ENCODE measurements at places on chromosomes 1 and 21.
A peak's percentile ranks its signal among the peaks of the same experiment; 100 is the strongest.

DNA sequence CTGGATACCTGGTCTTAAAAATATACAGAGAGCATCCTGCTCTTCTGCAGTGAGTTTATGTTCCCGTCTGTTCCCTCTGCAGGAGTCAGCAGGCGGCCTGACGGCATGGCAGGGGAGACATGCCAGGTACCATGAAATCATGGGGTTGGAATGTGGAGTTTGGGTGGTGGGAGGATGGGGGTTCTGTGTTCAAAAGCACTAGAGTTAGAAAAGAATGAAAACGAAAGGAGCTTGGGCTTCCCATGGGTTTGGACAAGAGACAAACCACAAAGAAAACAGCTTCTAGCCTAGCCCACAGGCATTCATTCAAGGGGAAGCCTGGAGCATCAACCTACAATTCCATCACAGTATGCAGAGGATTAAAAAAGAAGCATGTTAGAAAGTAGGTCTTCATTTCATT is 59.9 kb downstream of the WARS2 start:
- DNase-seq = peak; percentile 89

- peak; percentile 49 for DNase-seq
Observed at GRCh38 chr21:44353191-44353970, at the start of gene TRPM2. TRPM2 (plus strand) TSS chr21:44353621; CDS start chr21:44353701, 80 bp downstream.

- DNase-seq = no peak
Observed at GRCh38 chr1:232900818-232901217, 49.6 kb upstream of the NTPCR start.

DNA sequence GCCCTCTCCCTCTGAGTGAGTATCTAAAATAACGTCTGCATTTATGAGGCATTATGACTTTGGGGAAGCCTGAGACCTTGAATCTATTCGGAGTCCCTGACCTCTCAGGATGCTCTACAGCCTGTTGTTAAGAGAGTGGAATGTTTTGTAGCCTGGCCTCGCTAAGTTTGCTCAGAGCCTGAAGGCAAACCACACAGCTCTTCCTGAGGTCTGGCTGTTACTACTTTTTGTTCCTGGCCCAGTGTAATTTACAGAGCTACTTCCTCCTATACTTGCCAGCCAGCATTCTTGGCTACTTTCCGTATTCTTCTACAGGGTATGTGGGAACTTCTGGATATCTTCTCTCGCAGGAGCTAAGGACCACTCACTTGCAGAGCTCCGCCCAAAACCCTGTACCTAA is 3.6 kb upstream of the ZMYM4 start:
- DNase-seq = peak; percentile 63

DNA sequence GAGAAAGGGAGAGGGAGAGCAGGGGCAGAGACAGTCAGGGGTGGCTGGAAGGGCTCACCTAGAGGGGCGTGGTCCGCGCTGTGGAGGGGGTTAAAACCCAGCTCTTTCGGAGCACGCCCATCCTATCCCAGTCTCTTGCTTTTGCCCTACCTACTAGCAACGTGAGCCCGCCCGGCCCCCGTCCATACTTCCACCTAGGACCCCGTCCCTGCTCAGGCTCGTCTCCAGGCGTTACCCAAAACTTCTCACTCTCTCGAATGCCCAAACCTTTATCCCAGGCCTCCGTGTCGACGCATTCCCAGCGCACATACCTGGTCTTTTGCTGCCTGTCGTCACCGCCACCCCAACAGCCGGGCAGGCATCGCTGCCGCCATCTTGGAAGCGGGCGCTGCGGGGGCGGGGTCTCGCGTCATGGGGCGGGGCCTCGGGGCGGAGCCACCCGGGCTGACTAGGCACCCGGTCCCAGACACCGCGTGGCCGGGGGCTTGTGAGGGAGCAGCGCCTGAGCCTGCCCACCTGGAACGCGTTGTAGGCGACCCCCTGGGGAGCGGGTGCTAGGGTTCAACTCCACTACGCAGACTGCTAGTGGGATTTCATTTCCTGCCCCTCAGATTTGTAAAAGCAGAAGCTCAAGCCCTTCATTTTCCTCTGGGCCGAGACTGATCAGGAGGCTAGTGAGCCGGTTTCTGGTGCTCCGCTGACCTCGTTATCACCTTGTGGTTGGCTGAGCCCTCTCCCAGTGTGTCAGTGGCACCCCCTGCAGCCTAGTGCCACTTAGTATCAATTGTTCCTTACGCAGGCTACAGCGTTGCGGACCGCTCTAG is at the start of gene B4GALT3:
Gene B4GALT3 (minus strand): TSS at position 396 of the 824 bp plus-strand sequence. CDS start 1,447 bp downstream, outside the sequence.
- DNase-seq = peak; percentile 78

DNA sequence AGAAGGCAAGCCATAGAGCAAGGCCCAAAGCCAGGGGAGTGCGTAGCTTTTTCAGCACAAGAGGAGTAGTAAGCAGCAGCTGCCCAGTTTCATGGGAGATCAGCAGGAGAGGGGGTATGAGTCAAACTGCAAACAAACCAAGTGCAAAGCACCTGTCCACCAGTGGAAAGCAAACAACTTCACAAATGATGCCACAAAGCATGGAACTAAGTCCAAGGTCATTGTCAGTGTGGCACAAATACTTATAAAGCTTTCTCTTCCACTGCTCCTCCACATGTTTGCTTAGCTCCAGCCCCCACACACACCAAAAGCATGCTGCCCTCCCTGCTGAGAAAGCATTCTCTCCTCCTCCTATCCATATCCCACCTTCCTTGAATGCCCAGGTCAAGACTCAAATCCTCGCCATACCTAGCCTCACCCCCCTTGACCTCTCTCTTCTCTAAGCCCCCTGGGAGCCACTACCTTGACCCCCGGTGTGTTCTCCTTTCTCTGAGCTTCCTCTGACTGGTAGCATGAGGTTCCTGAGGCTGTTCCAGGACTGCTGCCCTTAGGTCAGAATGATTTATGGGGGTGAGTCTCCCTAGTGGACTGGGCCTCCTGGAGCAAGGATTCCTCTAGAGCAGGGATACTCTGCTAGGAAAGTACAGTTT is 70.4 kb downstream of the DMAP1 start:
- DNase-seq = peak; percentile 14

DNA sequence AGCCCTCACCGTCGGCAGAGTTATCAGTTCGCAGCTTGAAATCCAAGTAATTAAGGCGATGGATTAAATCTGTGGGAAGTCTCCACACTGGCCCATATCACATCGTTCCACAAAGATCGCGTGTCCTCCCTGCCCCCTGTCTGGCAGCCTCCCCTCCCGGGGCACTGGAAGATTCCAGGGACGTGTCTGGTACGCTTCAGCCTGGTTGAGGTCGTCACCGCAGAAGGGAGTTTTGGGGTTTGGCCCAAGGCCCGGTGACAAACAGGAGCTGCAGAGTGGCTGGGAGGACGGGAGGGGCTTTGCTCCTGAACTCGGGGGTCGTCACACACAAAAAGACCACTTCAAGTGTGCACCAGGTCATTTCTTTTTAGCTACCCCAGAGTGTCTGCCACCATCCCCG is 51.1 kb downstream of the PRDM16 start:
- no peak for DNase-seq

GRCh38 chr1:68528243-68528642 is 31.4 kb upstream of the DEPDC1 start:
- DNase-seq = no peak

GRCh38 chr1:29125237-29125641 is 1.5 kb upstream of the TMEM200B start:
- DNase-seq = no peak

- DNase-seq = no peak
Observed at GRCh38 chr1:218591966-218592365, 246.8 kb downstream of the TGFB2 start.

- peak; percentile 16 for DNase-seq
Observed at GRCh38 chr1:200535605-200536004, 84.9 kb downstream of the KIF14 start.

- peak; percentile 90 for DNase-seq
Observed at GRCh38 chr1:108831225-108831624, 25.7 kb downstream of the AKNAD1 start.

GRCh38 chr21:39336457-39337008 is 12.4 kb downstream of the HMGN1 start:
- DNase-seq = no peak

DNA sequence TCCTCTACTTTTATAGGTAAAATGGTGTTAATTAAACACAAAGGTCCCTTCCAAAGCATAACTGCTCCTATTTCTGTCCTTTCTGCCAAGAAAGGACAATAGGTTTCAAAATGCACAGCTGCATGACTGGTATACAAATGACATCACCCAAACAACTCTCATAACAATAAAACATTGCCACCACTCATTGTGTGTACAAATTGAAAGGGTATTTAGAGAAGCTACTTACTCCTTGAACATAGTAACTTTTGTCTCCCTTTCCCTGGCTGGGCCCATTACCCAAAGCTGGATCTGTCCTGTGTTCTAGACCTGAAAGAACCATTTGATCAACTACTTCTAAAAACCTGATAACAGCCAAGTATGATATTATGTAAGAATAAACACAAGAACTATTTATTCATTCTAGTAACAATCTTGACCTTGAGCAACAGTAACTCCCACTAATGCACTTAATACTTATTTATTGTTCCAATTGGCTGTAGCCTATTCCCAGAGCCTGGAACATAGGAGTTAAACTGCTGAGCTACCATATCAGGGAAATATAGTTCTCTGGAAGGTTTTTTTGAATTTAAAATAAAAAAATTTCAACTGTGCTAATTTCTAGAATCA is 38.2 kb downstream of the TTLL7 start:
- peak; percentile 7 for DNase-seq

GRCh38 chr1:43936431-43937151 is 3.0 kb downstream of the ARTN start:
- DNase-seq = peak; percentile 36
